Progenitor cell of endocrine pancreas (in vitro differentiated cells): ENCODE measurements at places on chromosomes 5 and 9.

DNA sequence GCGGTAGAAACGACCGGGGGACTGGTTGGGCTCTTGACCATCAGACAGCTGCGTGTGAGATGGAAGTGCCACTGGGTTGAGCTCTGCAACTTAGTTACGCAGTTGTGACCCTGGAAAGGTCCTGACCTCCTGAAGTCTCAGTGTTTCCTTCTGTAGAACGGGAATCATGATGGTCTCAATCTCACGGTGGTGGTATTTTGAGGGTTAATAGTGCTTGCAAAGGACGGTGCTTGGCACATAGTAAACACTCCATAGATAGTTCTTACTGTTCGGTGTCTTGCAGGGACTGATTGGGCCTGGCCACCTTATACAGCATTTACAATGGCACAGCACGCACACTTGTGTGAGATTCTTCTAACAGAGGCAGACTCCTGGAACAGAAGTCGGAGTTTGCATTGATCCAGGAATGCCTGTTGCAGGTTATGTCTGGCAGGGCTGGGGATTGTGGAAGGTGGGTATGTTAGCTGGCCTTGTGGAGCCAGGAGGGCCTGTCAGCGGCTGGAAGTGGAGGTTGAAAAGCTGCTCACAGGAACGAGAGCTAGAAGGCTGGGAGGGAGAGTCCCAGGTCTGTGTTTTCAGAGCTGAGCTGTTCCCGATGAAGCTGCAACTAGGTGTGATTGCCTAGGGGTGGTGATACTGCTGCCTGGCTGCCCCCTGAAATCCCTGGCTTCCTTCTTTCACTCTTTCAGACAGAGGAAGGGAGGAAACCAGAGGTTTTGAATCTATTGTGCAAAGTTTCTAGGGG lies 962 bp upstream of the TXN start:
- no peak for DNase-seq

- DNase-seq: no peak
These were observed 15.5 kb upstream of the CCNJL start for GRCh38 chr5:160327818-160328217.

DNA sequence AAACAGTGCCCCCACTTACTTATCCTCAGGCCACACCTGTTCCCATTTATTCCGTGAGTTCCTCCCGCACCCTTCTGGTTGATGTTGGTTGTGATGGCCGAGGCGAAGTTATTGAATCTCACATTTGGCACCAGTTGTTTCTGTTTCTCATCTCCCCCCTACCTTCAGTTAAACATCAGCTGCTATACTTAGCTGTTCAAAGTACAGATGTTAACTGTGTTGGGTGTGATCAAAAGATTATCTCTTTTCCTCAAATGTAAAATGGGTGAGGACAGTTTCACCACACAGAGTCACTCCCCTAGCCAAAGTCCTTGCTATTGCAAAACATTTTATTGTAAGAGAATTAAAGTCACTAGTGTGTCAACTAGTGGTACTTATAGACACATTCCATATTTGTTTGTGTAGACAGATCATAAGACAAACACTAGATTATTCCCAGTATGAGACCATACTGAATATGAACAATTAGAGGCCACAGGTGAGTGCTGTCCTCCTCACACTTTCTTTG lies 43.2 kb upstream of the PRSS3 start:
- DNase-seq: no peak

- DNase-seq: no peak
These were observed 8.4 kb downstream of the LHX2 start for GRCh38 chr9:124019771-124020519.

DNA sequence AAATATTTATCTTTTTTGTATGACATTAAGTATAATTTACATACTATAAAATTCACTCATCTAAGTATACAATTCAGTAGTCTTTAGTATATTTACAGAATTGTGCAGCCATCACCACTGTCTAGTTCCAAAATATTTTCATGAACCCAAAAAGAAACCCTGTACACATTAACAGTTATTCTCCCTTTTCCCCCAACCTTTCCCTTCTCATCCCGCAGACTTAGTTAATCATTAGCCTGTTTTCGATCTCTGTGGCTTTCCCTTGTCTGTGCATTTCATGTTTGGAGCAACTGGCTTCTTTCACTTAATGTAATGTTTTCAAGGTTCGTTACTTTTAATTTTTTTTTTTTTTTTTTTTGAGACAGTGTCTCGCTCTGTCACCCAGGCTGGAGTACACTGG lies 37.5 kb downstream of the MTREX start:
- no peak for DNase-seq

DNA sequence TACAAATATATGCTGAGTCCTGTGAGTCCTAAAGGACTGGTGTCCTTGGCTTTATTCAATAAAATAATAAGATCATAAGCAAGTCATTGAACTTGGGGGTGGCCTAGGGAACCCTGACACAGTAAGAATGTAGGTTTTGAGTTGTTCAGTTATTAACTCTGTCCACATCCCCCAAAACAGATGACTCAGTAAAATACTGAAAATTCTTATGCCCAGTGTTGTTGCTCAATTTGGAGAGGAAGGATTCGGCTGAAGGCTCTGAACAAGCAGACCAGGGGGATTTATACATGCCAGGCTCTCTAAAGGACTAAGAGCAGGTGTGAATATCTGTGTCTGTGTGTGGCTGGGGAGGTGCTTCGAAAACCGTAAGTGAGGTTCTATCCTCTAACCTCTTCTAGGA lies 173.7 kb downstream of the RMI1 start:
- DNase-seq: no peak

GRCh38 chr5:115831163-115831768 lies 10.1 kb downstream of the ATG12 start:
- no peak for DNase-seq

DNA sequence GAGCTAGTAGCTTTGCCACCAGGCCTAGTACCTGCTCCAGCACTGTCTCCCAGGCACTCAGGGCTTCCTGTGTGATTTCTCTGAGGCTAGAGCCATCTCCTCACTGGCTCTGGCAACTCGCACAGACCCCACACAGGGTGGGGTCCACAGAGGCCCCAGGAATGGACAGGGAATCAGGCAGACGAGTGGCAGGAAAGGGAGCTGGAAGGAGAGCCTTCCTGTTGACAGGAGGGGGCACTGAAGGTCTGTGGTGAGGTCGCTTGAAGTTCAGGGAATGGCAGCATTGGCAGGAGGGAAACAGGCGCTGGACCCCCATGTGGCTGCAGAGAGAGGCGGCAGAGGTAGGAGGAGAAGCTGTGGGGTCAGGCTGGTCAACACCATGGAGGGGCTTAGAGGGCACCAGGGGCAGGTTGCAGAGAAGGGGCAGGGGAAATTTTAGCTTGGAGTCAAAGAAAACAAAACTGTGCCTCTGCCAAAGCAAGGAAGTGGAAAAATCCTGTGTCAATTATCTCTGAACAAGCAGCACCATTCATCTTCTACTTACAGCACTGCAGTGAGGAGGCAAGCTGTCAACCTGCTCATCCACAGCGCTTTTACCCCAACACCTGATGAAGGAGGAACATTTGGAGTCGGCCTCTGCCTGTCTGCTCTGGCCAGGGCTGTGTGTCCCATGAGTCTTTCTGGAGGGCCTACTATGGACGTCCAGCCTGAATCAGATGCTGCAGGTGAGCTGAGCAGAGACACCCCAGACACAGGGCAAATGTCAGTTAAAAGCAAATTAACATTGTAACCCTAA lies 270.2 kb downstream of the FSTL4 start:
- no peak for DNase-seq
